ENCODE measurements at places on chromosomes 13 and 19.

DNA sequence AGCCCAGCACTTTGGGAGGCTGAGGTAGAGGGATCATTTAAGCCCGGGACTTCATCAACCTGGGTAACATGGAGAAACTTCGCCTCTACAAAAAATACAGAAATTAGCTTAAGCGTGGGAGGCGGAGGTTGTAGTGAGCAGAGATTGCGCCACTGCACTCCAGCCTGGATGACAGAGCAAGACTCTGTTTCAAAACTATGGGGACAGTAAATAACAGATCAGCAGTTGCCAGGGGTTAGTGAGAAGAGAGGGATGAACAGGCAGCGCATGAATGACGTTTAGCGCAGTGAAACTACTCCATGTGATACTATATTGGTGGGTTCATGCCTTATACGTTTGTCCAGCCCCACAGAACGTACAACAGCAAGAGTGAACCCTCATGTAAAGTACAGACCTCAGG, 7.1 kb upstream of the ICAM3 start:
- DNase-seq = no peak

DNA sequence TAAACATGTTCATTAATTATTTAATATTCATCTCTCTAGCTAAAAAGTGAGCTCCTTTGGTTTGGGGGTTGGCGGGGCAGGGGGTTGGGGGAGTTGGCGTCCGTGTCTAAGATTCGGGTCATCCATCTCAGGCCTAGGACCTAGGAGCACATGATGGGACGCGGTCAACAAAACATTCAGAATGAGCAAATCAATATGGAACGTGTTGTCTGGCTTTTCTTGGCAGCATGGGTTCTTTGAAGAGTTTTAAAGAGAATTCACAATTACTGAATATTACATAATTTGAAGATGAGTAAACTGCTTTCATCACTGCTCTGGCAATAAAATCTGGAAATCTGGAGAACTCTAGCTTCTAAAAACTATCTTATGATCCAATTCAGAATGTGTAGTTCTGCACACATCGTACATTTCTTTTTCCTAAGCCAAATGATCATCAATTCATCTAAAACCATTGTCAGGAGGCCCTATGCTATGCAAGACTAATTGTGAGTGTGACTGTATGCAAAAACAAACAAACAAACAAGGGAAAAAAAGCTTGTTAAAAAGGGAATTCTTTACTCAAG, 5.4 kb upstream of the ARGLU1 start:
- DNase-seq = no peak

DNA sequence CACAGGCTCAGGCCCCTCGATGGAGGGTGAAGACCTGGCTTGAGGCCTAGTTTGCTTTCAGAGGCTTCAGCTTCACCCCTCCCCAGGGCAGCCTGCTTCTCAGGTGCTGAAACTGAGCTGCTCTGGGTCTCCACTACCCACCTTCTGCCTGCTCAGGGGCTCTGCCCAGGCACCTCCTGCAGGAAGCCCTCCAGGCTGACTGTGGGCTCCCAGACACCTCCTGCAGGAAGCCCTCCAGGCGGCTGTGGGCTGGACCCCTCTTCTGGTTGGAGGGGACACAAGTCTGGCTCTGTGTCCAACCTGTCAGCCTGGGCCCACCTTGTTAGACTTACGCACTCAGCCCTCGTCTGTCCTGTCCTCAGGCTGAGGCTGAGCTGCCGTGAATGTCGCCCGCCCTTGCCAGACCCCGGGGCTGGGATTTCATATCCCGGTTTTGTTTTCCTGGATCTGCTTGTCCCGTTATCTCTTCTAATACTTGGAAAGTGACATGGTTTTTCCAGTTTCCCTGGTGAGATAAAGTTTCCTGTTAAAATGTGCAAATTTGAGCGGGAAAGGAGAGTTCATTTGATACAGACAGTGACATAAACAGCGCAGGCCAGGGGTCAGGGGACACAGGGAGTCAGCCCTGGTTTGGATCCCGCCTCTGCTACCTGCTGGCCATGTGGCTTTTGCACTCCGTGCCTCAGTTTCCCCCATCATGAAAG, 20.8 kb upstream of the MISP start:
- DNase-seq = no peak

DNA sequence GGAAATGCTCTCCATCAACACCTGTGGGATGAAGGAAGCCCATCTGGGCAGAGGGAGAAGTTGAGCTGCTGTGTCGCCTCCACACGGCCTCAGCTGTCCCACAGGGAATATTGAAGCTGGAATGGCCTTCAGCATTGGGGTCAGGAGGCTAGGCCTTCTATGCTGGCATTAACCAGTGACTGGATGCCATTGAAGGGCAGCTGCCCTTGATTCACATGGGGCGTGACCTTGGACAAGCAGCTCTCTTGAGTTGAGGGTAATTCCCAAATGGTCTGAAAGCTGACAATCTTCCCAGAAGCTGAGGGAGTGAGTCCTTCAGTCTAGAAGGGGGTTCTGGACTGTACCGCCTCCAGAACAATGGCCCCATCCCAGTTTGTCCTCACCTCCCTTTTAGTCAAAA, 6.7 kb downstream of the BCL3 start:
- DNase-seq = no peak

DNA sequence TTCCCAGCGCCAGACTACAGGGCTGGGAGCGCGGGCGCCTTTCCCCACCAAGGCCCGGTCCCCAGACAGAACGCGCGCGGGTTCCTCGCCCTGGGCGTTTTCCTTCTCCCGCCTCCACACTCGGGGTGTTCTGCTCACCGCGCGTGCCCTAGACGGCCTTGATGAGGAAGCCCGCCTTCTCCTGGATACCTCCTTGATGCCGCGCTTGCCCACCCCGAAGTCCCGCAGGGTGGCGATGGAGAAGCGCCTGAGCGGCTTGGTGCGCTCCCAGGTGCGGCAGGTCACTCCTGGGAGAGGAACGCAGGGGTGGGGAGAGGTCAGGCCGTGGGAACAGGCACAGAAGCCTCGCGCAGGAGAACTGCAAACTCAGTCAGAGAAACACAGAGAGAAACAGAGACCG, 34.8 kb downstream of the CYP2B6 start:
- no peak for DNase-seq

- DNase-seq = no peak
These were observed 15.5 kb upstream of the SIGLEC11 start for GRCh38 chr19:49976496-49976895.
